Stimulated activated CD4-positive, alpha-beta T cell treated with anti-CD3 and anti-CD28 coated beads, Interleukin-15, amount 100 ng/mL, for 48 hours (primary cell): ENCODE measurements at places on chromosomes 11 and 22.

DNA sequence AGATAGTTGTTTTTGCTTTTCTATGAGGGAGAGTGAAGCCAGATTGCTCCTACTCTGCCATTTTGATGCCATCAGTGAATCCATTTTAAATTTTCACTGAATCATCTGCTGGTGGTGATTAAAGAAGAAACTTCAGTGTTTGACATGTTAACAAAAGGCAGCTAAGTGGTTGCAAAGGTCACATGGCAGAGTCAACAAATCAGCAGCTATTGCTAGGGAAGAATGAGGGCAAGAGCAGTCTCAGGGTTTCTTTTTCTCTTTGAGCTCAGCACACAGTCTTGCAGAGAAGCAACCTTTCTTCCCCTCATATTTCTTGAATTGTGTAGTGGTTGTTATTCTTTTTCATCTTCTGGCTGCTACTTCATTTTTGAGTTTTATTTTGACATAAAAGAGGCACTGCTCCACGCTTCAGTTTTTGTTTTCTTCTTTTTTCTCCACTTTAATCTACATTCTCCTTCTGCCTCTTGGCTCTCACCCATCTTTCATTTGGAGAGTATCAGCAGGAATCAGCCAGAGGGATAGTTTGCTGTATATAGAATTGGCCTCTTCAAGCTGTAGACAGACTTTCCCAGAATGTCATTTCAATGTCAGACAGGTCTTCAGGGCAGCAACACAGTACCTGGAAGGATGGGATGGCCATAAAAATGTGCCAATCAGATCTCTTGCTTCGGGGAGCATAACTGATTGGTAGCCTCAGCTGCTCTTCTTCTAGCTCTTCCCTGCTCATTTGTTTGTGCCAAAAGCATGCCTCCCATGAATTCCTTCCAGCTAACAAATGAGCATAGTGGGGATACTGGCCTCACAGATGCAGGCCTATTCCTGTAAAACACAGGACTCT, 153.9 kb downstream of the TRPC6 start:
- DNase-seq, result no peak

GRCh38 chr11:15625691-15626090, 511.0 kb downstream of the INSC start:
- DNase-seq, result no peak

DNA sequence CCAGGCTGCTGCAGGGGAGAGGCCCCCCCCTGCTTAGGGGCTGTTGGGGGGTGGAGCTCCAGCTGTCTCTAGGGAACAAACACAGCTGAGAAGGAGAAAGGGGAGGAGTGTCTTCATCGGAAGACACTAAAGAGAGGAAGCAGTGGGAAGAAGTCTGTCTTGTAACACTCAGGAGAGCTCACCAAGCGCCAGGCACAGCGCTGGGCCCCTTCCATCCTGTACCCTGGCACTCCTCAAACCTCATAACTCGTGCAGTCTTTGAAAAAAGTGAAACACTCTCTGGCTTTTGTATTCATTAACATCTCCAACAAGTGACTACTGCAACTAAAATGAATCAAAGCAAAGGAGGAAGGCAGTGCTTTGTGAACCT, 67.4 kb upstream of the PRDM11 start:
- DNase-seq, result no peak

GRCh38 chr11:47553406-47553743, 443 bp upstream of the CELF1 start:
- DNase-seq, result no peak

- DNase-seq, result no peak
Observed at GRCh38 chr11:94638902-94639373, 71.8 kb downstream of the PIWIL4 start.

DNA sequence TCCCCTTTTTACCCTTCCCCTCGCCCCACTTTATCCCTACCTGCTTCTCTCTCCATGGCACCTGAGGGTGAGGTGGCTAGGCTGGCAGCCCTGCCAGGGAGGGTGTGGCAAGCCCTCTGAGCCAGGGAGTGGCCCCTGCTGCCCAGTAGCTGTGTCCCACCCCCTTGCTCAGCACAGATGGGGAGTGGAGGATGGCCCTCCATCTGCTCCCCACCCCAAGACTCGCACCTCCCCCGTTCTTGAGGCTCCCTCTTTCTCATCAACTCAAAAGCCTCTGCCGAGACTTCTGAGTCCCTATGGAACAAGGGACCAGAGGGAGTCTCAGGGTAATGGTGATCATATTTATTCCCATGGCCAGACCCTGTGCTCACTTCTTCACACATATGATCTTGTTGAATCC, 1.7 kb downstream of the TMEM151A start:
- DNase-seq, result no peak

- no peak for DNase-seq
Observed at GRCh38 chr22:44526779-44527126, 28.7 kb upstream of the RTL6 start.

- DNase-seq, result no peak
Observed at GRCh38 chr11:116078101-116078591, 573.9 kb upstream of the CADM1 start.

- DNase-seq, result no peak
Observed at GRCh38 chr11:114232400-114233059, 63.7 kb upstream of the NNMT start.

DNA sequence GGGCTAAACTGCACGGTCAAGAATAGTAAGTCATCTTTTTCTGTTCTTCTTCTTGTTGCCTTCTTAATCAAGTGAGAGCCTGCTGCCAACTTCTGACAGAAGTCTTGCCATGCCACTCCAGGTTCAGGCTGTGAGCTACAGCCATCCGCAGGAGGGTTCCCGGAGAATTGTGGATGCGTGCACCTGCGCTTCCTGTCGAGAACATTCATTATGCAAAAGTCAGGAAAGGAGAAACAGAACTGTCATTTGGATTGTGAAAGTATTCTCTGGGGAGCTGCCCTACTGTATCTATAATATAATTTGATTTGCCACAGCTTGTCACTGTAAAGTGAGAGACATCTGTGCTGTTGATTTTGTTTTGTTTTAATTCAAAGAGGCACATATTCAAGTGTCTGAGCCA, 12.3 kb downstream of the IL17RA start:
- no peak for DNase-seq

DNA sequence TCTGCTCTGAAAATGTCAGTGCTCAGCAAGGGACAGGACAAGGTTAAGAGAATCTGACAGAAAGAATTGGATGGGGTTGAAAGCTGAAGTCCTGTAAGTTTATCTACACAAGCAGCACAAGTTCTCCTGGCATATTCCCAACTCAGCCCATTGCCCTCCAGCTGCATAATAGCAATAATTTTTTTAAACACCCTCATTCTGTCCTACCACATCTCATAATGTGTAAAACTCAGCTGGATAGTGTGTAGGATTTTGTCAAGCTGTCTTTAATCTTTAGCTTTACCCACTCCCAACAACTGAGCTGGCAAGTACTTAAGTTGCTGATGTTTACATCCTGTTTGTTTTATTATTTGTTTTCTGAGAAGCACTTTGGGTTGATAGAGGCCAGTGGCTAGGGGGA, 158.9 kb downstream of the CADM1 start:
- no peak for DNase-seq

GRCh38 chr11:81869351-81870065, 864.2 kb downstream of the FAM181B start:
- peak; percentile 76 for DNase-seq

DNA sequence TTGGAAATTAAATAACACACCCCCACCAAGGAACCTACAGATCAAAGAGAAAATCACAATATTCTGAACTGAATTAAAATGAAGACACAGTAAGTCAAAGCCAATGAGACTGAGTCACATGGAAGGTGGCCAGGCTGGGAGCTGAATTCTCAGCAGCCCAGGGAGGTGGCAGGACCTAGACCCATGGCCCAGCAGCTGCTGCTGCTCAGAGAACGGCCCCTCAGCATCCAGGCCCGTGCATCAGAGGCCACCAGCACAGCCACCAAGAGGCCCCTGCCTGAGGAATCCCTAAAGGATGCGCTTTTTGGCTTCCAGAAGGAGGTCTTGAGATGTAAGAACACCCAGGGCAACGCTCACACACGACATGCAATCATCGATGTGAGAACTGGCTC, 35.0 kb downstream of the TBX1 start:
- no peak for DNase-seq

GRCh38 chr11:65388731-65389130, 2.3 kb downstream of the FRMD8 start:
- no peak for DNase-seq

DNA sequence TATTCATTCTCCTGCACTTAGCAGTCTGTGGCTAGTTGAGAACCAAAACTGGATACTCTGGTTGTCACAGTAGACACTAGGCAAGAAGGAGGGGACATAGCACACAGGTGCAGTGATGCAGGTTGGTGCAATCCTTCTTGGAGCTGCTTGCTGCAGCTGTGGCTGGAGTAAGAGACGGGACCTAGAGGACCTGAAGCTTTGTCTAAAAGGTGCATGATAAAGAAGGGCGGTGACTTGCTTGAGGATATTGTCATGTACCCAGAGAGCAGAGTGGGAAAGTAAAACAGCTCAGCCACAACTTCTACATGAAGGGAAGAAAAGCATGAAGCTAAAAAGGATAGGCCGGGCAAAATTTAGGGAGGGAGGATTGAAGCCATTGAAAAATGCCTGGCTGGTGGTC, 304.1 kb upstream of the KIRREL3 start:
- no peak for DNase-seq

DNA sequence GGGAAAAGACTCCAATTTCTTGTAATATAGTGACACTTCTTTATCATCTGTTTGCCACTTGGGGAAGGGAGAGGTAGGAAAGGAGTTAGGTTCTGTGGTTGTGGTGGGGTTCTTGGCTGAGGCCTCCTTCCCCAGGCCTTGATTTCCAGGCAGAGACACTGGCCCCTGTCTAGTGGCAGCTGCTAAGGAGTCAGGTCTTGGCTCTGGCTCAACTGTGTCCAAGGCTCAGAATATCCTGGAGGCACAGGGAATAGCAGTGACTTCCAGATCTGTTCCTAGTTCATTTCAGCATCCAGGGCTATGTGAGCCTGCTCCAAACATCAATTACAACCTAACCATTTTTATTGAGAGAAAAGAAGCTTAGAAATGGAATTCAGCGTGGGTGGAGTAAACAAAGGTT, 29.5 kb downstream of the PPFIBP2 start:
- no peak for DNase-seq

- DNase-seq, result no peak
Observed at GRCh38 chr11:10303558-10304363, 1.1 kb upstream of the ADM start.

DNA sequence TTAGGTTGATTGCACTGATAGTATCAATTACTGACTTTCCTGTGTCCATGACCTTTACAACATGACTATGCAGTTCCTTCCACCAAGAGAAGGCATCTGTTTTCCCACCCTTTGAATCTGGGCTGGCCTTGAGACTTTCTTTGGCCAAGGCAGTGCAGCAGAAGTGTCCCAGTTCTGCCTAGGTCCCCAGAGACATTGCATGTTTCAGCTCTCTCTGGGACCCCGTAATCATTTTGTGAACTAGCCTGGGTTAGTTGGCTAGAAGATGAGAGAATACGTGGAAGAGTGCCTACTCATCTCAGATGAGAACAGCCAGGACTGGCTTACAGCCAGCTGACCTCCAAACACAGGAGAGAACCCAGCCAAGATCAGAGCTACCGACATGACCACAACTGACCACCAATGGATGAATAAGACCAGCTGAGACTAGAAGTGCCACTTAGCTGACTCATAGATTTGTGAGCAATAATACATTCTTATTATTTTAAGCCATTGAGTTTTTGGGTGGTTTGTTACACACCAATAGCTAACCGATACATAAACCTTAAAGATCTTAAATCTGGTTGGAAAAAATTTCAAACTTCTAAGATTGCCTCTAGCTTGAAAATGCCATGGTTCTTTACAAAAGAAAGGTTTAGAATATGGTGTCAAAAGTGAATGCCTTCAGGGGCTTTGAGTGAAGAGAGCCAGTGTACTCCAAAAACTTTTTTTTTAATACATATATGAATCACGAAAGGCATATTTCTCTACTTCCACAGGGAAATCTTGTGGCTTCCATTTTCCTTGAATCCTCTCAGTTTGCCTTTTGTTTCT, 145.2 kb downstream of the FBXO7 start:
- DNase-seq, result no peak

DNA sequence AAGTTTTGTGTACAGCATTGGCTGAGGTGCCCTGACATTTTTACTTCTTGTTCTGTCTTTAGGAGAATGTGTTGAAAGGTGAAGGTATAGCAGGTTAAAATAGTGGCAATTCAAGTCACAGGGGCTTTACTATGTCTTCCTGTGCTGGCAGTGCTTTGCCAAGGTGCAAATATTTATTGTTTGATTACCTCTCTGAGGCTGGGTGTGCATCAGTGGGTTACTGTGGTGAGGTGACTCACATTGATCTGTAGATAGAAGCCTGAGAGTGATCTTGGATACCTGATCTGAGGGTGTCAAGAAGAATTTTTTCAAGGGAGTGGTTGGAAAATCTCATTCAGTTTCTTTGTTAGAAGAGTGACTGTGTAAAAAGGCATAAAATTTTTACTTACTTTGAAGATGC, 90.0 kb downstream of the ARHGAP42 start:
- no peak for DNase-seq

- no peak for DNase-seq
Observed at GRCh38 chr11:67689178-67689577, 14.8 kb upstream of the ALDH3B2 start.

- DNase-seq, result no peak
Observed at GRCh38 chr22:32407936-32408335, 4.1 kb downstream of the RTCB start.

DNA sequence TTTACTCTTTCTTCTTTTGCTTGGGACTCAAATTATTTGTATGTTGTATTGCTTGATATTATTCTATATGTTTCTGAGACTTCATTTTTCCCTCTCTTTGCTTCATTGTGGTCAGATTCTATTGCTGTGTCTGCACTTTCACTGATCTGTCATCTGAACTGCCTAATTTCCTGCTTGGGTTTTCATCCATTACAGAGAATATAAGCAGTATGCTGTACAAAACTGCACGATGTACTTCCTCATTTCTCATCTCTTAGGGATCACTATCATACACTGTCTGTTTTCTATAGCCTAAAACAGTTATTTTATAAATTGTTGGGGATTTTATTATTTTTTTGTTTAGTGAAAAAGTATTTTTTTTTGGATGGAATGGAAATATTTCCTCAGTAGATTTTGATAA, 736.7 kb upstream of the ANO5 start:
- no peak for DNase-seq

DNA sequence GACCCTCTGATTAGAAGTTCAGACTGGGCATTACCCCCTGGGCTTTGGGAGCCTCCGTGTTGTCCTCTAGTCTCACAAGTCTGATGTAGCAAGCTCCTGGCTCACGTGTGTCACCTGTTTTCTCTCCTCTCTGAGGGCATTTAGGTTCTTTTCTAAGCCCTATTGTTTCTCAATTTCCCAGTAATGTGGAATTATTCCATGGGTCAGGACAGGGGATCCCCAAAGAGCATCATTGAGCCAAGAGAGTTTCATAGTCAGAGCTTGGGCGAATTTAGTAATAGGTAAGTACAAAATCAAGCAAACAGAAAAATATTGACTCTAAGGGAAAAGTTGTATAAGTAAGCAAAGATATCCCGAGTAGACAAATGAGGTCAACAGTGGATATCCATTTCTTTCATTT, 57.3 kb downstream of the PPP6R2 start:
- no peak for DNase-seq

DNA sequence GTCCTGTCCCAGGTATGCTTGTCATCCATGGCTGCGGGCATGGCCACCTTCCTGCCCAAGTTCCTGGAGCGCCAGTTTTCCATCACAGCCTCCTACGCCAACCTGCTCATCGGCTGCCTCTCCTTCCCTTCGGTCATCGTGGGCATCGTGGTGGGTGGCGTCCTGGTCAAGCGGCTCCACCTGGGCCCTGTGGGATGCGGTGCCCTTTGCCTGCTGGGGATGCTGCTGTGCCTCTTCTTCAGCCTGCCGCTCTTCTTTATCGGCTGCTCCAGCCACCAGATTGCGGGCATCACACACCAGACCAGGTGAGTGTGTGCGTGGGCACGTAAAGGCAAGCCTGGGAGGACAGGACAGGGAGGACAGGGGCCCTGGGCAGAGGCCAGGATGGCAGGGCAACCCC, 42.4 kb downstream of the SLCO2B1 start:
- no peak for DNase-seq
